ENCODE measurements at places on chromosomes 1 and 21.

- DNase-seq: no peak
Measured at GRCh38 chr1:111982428-111982827, 7.0 kb downstream of the KCND3 start.

DNA sequence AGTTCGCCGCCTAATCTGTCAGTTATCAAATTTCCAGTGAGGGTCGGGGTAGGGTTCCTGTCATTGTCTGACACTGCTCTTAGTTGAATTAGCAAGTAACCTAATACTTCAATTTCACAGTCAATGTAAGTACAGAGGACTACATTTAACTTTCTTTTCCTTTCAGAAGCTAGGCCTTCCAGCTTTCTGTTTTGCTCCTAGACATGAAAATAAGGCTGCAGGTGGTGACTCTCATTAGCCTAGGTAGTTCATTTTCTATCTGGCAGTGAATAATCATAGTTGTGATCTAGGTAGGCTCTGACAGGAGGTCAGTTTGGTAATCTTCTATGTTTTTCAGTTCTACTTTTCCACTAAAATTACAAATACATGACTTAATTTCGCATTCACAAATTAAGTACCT, 783.1 kb downstream of the MRPL39 start:
- DNase-seq: no peak

- no peak for DNase-seq
Measured at GRCh38 chr1:7811476-7811875, 27.4 kb downstream of the PER3 start.

- no peak for DNase-seq
Measured at GRCh38 chr1:70392626-70393025, 18.4 kb upstream of the CTH start.

DNA sequence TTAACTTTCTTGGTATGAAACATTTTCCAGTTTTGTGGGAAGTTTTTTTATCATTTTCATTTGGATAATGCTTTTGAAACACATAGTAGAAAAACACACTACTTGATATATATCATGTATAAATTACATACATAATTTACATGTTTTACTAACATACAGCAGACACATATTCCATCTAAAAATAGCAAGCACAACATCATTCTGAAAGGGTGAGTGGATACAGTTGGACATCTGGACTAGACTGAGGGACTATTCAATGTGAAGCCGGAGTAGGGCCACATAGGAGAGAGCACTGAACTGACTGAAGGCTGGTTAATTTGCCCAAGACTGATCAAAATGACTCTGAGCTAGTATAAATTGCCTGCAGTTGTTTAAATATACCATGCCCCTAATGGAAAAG, 11.7 kb downstream of the CDKN2C start:
- no peak for DNase-seq

- no peak for DNase-seq
Measured at GRCh38 chr1:102151242-102151641, 154.5 kb upstream of the OLFM3 start.

Data from stimulated activated CD8-positive, alpha-beta memory T cell treated with anti-CD3 and anti-CD28 coated beads, Interleukin-12 subunit alpha, Interleukin-12 subunit beta, amount 100 ng/mL, for 1 hour (primary cell).